Activated CD4-positive, alpha-beta T cell treated with anti-CD3 and anti-CD28 coated beads, Interleukin-2, amount 50 U/mL, for 4 hours (primary cell): ENCODE measurements at places on chromosomes 11 and 22.
A peak's percentile ranks its signal among the peaks of the same experiment; 100 is the strongest.

DNA sequence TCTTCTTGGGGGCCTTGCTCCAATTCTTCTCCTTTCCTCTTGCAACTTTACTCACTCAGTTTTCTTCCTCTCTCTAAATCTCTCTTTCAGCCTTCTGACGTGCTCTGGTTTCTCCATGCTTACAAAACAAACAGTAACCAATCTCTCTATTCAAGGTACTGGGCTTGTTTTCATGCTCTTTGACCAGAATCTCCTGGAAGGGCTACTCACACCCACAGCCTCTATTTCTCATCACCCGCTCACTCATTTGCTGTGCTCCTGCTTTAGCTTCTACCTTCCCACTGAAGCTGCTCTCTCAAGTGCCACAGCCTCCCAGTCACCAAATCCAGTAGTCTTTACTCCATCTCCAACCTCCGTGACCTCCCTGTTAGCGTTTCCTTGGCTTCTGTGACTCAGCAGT lies 60.4 kb downstream of the SERGEF start:
- DNase-seq = no peak

GRCh38 chr11:111908639-111909305 lies 2.8 kb downstream of the CRYAB start:
- DNase-seq = no peak

- no peak for DNase-seq
Observed at GRCh38 chr22:25410849-25411248, 153.6 kb upstream of the GRK3 start.

GRCh38 chr11:69207165-69207889 lies 51.6 kb downstream of the SMIM38 start:
- DNase-seq = no peak

DNA sequence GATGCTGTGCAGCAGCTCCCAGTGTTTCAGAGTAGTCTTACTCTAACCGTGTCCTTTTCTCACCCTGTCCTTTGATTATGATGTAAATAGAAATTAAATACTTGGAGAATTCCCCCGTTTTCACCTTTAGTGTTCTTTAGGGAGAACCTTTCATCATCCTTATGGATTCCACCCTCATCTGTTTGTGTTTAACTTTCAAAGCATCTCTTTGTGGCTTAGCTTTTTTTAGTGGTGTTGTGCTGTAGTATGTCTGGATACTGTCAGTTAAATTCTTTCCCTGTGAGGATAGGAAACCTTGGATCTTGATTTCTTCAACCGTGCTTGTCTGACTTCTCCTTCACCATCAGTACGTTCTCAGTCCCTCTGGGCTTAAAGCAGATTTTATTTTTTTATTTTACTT lies 48.5 kb downstream of the PPP6R3 start:
- no peak for DNase-seq

DNA sequence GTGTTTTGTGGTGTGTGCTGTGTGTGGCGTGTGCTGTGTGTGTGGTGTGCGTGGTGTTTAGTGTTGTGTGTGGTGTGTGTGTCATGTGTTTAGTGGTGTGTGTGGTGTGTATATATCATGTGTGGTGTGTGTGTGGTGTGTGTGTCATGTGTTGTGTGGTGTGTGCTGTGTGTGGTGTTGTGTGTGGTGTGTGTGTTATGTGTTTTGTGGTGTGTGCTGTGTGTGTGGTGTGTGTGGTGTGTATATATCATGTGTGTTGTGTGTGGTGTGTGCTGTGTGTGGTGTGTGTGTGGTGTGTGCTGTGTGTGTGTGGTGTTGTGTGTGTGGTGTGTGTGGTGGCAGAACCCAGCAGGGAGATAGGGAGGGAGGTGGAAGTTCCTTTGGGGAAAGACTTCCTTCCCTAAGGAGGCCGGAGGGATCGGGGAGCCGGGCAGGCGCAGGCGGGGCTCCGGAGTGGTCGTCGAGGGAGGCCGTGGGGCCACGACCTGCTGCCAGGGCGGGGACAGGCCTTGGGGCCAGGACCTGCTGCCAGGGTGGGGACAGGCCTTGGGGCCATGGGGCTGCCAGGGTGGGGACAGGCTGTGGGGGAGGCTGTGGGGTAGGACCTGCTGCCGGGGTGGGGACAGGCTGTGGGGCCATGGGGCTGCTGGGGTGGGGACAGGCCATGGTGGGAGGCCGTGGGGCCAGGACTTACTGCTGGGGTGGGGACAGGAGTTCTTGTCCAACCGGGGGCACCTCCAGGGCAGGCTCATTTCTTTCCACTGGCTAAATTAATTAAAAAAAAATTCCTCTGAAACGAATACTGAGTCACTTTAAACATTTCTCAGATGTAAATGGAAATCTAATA lies 15.2 kb downstream of the PIM3 start:
- DNase-seq = peak; percentile 38

DNA sequence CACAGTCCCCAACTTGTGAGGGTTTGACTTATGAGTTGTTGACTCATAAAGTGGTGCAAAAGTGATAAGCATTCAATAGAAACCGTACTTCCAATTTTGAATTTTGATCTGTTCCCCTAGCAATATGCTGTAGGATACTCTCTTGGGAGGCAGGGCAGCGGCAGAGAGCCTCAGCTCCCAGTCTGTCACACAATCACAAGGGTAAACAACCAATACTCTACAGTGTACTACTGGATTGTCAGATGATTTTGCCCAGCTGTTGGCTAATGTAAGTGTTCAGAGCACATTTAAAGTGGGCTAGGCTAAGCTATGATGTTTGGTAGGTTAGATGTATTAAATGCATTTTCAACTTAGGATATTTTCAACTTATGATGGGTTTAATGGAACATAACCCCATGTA lies 13.7 kb upstream of the NXPE2 start:
- no peak for DNase-seq

- DNase-seq = no peak
Observed at GRCh38 chr11:120317689-120318480, 7.2 kb upstream of the TLCD5 start.

DNA sequence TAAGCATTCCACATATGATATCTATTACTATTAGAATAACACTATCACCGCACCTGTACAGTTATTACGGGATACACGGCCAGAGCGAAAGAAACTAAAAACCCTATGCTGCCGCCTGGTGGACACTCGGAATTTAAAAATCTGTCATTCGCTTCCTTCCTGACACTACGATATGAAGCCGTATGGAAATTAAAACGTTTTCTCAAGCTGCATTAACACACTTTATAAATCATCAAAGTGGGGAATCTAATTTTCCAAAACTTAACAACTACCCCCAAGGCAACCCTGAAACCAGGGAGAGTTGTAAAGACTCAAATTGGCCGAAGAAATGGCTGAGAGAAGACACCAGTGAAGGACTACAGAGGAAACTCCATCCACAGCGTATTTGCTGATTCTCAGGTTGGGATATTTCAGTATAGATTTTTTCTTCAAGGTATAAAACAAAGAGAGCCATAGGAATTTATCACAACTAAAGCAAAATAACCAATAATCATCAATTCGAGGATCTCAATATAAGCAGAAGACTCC lies 1.4 kb downstream of the CCDC73 start:
- peak; percentile 54 for DNase-seq

- no peak for DNase-seq
Observed at GRCh38 chr11:84061726-84062125, 775.6 kb upstream of the CCDC90B start.

GRCh38 chr11:62068730-62069129 lies 55.1 kb upstream of the INCENP start:
- DNase-seq = no peak

- DNase-seq = no peak
Observed at GRCh38 chr22:24063361-24063760, 52.3 kb downstream of the CABIN1 start.

DNA sequence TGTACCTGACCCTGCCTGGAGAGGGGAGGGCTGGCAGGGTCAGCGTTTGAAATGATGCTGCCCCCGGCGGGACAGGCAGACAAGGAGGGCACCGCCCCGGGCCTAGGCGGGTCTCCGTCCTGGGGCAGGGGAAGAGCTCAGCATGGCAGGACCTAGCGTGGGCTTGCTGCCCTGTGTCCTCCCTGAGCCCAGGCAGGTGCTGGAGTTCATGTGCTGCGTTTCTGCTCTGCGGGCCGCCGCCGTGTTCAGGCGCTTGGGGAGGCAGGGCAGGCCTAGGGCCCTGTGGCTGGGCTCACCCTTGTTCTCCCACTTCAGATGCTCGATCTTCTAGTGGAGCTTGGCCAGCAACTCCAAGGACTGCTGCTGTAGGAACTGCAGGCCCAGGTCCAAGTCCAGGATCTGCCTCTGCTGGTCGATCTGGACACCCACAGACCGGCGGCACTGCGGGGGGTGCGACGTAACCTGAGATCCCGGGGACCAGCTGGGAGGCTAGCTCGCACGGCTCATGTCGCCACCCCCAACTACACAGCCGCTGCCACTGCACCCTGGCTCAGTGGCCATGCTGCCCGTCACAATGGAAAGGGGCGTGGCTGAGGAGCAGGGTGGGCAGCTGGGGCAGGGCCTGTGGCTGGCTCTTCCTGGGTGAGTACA lies 84.4 kb downstream of the MED15 start:
- DNase-seq = no peak

- DNase-seq = no peak
Observed at GRCh38 chr11:55474321-55474720, 79.9 kb upstream of the OR4C15 start.

GRCh38 chr22:33917744-33918406 lies 2.4 kb downstream of the LARGE1 start:
- DNase-seq = no peak

GRCh38 chr11:85263328-85263727 lies 363.8 kb downstream of the DLG2 start:
- DNase-seq = no peak

DNA sequence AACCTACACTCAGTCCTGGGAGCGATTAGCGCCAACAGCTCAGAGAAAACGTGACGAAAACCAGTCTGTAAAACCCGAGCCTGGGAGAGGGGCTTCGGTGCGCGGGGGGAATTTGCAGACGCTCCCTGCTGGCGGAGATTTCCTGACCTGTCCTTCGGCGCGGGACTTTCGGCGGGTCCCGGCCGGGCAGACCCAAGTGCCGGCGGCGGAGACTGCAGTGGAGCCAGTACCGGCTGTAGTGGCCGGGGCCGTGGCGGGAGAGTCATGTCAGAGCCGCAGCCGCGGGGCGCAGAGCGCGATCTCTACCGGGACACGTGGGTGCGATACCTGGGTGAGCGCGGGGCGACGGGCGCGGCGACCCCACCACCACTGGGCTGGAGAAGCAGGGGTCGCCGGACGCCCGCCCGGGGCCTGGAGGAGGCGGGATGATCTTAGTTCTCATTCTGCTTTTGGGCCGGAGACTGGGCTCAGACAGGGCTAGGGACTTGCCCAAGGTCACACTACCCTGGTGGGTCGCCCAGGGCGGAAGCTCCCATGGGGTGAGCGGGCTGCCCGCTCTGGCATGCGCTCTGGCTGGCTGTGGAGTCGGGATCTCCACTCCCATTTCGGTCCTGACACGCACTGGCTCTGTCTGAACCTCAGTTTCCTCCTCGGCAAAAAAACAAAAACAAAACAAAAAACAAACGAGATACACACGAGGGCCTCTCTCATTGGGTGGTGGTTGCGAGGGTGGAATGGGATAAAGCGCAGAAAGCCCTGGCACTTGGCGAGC lies at the start of gene MTFP1:
Gene MTFP1 (plus strand): TSS at position 153 of the 772 bp plus-strand sequence. CDS start 112 bp downstream, at position 265.
- peak; percentile 28 for DNase-seq

DNA sequence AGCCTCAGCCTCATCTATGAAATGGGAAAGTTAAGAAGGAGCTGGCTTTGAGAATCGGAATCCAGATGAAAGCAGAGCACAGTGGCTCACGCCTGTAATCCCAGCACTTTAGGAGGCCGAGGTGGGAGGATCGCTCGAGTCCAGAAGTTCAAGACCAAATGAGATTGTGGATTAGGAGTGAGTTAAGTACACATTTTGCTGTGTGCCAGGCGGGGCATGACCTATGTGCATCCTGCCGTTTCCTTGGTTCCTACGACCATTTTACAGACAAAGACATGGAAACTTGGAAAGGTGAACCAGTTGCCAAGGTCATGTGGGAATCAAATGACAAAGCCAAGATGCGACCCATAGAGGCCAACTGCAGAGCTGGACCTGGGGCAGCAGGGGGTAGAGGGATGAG lies 4.2 kb downstream of the PLA2G3 start:
- DNase-seq = no peak

DNA sequence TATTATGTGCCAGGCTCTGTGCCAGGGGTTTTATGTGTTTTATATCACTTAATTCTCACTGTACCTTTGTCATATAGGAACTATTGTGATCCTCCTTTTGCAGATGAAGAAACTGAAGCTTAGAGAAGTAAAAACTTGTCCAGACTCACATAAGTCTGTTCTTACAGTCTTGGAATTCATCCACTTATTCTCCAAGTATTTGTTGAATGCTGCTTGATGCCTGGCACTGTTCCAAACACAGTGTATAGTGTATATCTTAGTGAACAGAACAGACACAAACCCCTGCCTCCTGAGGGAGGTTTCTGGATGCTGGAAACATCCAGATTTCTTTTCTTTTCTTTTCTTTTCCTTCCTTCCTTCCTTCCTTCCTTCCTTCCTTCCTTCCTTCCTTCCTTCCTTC lies 29.0 kb upstream of the FGF3 start:
- no peak for DNase-seq

DNA sequence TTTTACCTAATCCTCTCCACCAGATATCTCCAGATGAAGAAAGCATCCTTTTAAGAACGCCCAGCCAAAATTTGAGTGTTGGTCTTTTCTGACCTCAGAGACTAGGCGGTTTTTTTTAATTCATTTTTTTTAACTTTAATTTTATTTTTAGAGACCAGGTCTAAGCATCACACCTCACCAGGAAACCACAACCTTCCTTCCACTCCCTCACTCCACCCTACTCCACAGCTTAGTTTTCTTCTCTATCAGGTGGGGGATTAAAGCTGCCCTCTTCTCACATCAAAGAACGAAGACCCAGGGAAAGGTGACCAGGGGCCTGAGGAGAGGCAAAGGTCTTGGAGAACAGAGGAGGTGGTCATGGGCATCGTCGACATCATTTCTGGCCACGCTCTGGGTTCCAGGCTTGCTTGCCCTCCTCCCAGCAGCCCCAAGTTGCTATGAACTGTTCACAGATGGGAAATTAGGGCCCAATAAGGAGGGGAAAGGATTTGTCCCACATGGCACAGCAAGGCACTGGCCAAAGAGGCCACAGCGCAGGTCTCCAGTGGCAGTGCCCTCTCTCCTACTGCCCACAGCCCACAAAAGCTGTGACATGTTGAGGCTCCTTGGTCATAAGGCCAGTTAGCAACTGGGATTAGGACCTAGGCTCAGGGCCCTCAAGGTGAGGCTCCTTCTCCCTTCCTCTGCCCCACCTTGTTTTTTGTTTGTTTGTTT lies 1.4 kb upstream of the PEX16 start:
- DNase-seq = no peak

- no peak for DNase-seq
Observed at GRCh38 chr11:620201-620600, 4.5 kb upstream of the IRF7 start.

GRCh38 chr22:37163575-37164504 lies 14.1 kb upstream of the IL2RB start:
- no peak for DNase-seq

DNA sequence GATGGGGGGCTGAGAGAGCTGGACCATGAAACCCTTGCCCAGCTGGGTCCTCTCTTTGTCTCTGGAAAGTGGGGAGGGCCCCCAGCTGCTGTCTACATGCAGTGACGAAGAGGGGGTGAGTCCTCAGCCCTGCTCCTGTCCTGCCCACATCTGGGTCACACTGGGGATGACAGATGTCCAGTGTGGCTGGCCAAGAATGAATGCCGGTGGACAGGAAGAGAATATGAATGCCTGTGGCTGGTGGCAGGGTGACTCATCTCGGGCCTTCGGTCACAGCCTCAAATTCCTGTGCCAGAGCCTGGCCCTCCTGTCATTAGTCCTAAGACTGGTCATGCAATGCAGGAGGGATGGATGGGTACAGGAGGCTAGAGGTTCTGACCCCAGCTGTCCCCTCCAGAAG lies 2.2 kb upstream of the PNPLA3 start:
- no peak for DNase-seq
